Activated naive CD4-positive, alpha-beta T cell treated with anti-CD3 and anti-CD28 coated beads for 36 hours (primary cell): ENCODE measurements at places on chromosomes 16 and 17. TPM values are rescaled to one million over a fixed set of nuclear protein-coding genes. Genes with fewer than 3 reads are reported as not detected.
A peak's percentile ranks its signal among the peaks of the same experiment; 100 is the strongest.

DNA sequence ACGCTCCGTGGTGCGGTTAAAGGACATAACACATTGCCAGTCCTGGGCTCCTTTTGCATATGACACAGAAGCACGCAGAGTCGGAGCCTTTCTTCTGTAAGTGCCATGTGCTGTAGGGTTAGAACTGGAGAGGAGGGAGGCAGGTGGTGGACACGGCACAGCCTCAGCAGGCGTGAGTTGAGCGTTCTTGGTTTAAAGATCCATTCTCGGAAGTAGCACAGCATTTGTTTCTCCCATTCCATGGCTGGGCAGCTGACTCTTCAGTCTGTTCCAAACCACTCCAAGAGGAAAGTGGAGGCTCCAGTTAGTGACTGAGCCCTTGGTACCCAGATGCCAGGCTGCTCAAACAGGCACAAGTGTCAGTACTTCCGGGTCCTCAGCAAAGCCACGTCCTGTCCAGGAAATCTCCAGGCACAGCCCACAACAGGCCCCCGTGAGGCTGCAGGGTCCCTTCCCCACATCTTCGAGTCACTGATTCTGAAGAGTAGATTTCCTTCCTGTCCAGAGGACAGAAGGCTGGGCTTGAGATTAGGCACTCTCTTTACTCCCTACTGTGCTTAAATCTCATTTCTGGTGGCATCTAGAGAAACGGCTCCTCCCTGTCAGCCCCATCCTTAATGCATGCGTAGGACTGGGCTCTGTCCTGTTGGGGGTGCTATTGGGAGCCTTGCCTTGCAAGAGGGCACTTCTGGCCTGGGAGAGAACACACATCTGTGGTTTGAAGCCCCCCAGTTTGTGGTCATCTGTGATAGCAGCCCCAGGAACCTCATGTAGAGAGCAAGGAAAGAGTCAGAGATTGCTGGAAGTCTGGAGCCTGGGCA is 39.6 kb upstream of the NAT9 start:
- peaks cover 11% of the 10 kb centered on the region for H3K36me3 ChIP-seq
- no peak for DNase-seq
- no peak overlapping the region for H3K4me3 ChIP-seq

DNA sequence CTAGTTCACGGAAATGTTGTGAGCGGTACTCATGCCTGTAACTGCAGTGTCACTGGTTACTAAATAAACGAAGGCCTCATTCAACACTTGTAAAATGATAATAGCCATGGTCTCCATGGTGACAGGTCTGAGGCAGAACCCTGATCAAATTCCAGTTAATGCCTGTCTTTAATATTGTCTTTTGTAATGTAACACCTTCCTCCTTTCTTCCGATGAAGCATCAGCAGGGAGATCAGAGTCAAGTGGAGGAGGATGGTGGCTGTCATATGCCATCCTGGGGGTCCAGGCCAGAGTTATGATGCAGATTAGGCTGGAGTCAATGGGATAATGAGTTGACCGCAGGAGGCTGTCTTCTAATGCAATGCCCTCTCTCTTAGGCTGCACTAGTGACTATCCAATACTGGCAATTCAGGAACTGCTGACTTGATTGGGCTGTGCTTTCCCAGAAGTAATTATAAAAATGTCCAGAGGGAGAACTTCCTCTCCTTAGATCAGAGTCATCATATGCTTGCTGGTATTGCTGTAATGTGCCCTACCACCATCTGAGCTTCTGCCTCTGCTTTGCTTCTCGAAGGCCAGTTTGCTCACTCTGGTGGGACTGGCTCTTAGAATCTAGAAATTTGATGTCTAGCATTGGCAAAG is 419.1 kb downstream of the CA10 start:
- no peak overlapping the region for H3K4me3 ChIP-seq

DNA sequence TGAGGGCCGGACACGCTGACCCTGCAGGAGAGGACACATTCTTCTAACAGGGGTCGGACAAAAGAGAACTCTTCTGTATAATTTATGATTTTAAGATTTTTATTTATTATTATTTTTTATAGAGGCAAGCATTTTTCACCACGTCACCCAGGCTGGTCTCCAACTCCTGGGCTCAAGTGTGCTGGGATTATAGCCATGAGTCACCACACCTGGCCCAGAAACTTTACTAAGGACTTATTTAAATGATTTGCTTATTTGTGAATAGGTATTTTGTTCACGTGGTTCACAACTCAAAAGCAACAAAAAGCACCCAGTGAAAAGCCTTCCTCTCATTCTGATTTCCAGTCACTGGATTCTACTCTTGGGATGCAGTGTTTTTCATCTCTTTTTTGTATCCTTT is 2.3 kb upstream of the SERPINF1 start:
- H3K4me1 ChIP-seq: peaks cover 20% of the 10 kb centered on the region
- H3K36me3 ChIP-seq: no peaks in the 10 kb centered on the region
- no peak overlapping the region for H3K27ac ChIP-seq
- no peak for DNase-seq

DNA sequence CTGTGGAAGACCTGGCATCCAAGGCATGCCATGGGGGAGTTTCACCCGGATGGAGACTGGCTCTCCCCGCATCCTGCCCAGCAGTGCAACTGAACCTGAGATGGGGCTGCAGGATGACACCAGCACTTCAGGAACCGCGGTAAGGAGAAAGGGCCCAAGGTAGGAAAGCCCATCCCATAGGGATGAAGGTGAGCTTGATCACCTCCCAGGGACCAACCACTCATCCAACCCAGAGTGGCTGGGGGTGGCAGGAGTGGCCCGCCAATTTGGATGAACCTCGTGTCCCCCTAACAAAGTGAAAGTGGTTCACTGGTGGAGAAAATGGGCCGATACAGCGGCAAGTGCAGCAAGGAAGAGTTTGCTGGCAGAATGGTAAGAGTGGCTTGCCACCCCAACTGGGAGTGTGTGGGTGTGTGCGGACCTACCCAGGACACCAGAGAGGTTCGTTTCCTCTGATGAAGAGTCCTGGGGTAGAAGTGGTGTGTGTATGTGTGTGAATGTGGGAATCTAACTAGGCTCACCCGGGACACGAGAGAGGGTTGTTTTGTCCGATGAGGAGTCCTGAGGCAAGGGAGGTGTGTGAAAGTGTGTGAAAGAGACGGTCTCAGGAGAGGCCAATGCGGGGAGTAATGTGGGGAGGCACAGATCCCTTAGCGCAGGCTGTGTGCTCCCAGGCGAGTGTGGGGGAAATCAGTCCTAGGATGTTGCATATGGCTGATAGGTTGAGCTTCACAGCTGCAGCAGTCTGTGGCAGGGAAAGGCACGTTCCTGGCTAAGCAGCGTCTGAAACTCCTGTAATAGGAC is 22.6 kb downstream of the ACSM1 start:
- no peak overlapping the region for H3K4me3 ChIP-seq
- H3K27ac ChIP-seq: no peak overlapping the region
- no peaks in the 10 kb centered on the region for H3K27me3 ChIP-seq
- DNase-seq: no peak
- no peaks in the 10 kb centered on the region for H3K36me3 ChIP-seq
- peaks cover 33% of the 10 kb centered on the region for H3K4me1 ChIP-seq

DNA sequence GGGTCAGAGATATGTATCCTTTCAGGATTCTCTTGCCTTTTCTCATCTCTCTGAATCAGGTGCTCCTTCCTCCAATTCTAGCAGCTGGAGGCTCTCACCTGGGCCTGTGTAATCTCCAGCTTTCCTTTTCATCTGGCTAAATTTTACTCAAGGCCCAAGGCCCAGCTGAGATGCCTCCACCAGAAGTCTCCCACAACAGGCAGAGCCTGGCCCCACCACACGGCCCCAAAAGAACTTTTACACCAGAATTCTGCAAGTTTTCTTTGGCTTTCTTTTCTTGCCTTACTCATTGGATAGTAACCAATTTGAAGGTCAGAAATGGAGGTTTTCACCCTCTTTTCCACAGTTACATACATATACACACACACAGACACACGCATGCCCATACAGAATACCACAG is 14.6 kb downstream of the RND2 start:
- no peaks in the 10 kb centered on the region for H3K27me3 ChIP-seq
- no peak overlapping the region for H3K4me3 ChIP-seq
- no peak for DNase-seq
- H3K4me1 ChIP-seq: no peaks in the 10 kb centered on the region
- H3K36me3 ChIP-seq: peaks cover 12% of the 10 kb centered on the region

GRCh38 chr16:18836702-18837101 is 35.4 kb upstream of the ARL6IP1 start:
- no peaks in the 10 kb centered on the region for H3K27me3 ChIP-seq
- peaks cover 13% of the 10 kb centered on the region for H3K4me1 ChIP-seq
- H3K36me3 ChIP-seq: peaks cover 52% of the 10 kb centered on the region

DNA sequence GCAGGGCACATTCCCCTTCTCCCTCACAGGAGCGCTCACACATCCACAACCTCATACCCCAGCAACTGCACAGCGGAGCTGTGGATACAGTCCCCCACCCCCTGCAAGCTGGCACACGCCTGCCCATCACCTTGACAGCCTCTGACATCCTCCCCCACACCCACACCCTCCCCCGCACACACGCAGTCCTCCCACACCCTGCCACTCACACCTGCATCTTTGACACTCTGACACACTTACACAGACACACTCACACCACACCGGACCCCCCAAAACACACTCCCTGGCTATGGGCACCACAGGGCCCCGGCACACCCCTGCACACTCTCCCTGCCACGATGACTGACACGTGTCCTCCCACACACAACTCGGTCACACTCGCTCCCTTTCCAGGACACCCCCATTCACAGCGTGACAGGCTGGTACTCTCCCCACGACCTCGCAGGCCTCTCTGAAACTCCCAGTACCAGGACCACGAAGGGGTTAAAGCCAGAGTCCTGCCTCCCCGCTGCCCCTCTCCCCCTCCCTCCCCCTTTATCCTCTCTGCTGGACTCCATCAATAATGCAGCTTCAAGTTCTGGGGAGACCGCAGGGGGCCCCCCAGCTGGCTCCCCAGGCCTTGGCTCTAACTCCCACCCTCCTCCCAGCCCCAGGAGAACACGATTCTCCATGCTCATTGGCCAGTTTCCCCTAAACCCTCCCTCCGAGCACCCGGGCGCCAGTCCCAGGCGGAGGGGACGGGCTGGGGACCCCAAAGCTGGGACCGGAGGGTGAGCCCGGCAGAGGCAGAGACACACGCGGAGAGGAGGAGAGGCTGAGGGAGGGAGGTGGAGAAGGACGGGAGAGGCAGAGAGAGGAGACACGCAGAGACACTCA is at the start of gene PPP1R1B:
Gene PPP1R1B (plus strand): TSS at position 782 of the 876 bp plus-strand sequence. CDS start 441 bp downstream, outside the sequence.
- no peak within 1 kb of the TSS for H3K27ac ChIP-seq
- peak within 1 kb of the TSS; percentile 54 for H3K4me3 ChIP-seq
- H3K36me3 ChIP-seq: no peaks in the 10 kb centered on the region
- peak; percentile 48 for DNase-seq
- H3K4me1 ChIP-seq: peaks cover 32% of the 10 kb centered on the region

- no peaks in the 10 kb centered on the region for H3K36me3 ChIP-seq
- no peak overlapping the region for H3K4me3 ChIP-seq
- DNase-seq: no peak
- H3K4me1 ChIP-seq: peaks cover 9% of the 10 kb centered on the region
- H3K27ac ChIP-seq: no peak overlapping the region
Observed at GRCh38 chr17:52143542-52143941, 15.0 kb downstream of the CA10 start.

DNA sequence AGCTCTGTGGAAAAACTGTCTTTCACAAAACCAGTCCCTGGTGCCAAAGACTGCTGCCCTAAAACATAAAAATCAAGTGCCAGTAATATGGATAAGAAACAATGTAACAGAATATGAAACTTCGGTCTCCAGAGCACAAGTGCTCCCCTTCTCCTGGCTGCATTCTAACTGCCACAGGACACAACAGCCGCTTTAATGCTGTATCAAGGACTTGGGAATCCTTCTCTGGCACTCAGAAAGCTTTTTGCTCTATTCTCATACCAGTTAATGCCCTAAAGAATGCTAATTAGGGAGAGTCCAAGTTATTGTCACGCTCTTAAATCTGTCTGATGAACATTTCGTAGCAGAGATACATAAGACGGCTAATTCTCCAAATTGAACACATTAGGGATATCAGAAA is 90.9 kb downstream of the PARN start:
- DNase-seq: no peak
- no peak overlapping the region for H3K4me3 ChIP-seq
- peaks cover 31% of the 10 kb centered on the region for H3K36me3 ChIP-seq
- no peak overlapping the region for H3K27ac ChIP-seq
- H3K4me1 ChIP-seq: no peaks in the 10 kb centered on the region

DNA sequence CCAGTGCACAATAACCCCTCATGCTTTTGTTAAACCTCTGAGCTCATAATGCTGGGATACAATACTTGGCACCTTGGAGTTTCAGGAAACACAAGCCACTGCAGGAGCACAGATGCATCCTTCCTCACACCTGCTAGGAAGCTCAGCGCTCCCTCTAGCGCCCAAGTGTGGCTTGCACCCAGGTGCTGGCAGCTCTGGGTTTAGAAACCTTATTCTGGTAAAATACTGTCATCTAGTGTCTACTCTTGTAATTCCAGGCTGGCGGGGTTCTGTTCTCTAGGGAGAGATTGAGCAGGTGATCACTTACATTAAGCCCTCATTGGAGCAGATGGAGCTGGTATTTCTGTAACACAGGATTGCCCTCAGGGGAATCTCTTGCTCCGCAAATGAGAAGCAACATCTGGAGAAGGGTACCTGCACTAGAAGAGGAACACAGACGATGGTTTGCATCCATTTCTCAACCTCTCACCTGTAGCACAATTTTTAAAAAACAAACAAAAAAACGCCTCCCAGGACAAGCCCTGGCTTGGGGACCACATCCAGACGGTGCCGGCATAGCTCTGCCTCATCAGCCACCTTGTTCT is 1.5 kb downstream of the CCL1 start:
- H3K27me3 ChIP-seq: peaks cover 4% of the 10 kb centered on the region
- no peak overlapping the region for H3K27ac ChIP-seq
- no peaks in the 10 kb centered on the region for H3K36me3 ChIP-seq
- peak; percentile 89 for DNase-seq
- no peak overlapping the region for H3K4me3 ChIP-seq

GRCh38 chr16:86297391-86297790 is 212.9 kb upstream of the FOXF1 start:
- H3K36me3 ChIP-seq: no peaks in the 10 kb centered on the region
- H3K4me1 ChIP-seq: no peaks in the 10 kb centered on the region
- no peak overlapping the region for H3K27ac ChIP-seq
- DNase-seq: no peak

GRCh38 chr17:10618202-10618635 is 38.9 kb downstream of the MYH3 start:
- no peak overlapping the region for H3K4me3 ChIP-seq
- H3K27me3 ChIP-seq: peaks cover 4% of the 10 kb centered on the region
- no peaks in the 10 kb centered on the region for H3K4me1 ChIP-seq
- no peak overlapping the region for H3K27ac ChIP-seq
- H3K36me3 ChIP-seq: no peaks in the 10 kb centered on the region

- DNase-seq: no peak
- H3K4me1 ChIP-seq: no peaks in the 10 kb centered on the region
- no peaks in the 10 kb centered on the region for H3K36me3 ChIP-seq
- peaks cover 25% of the 10 kb centered on the region for H3K27me3 ChIP-seq
- no peak overlapping the region for H3K4me3 ChIP-seq
Observed at GRCh38 chr17:79647456-79647915, 36.6 kb upstream of the RBFOX3 start.

- H3K27me3 ChIP-seq: no peaks in the 10 kb centered on the region
- no peak for DNase-seq
- H3K27ac ChIP-seq: no peak overlapping the region
- H3K4me1 ChIP-seq: no peaks in the 10 kb centered on the region
- H3K4me3 ChIP-seq: no peak overlapping the region
Observed at GRCh38 chr16:81668243-81669097, 110.6 kb upstream of the PLCG2 start.

The CCL8 gene
- not detected for total RNA-seq

The EFNB3 gene
- not detected for total RNA-seq

The ITGAD gene
- total RNA-seq: not detected

The TCAP gene
- 1.1 TPM for total RNA-seq
